ENCODE measurements at places on chromosomes 3 and 15.

GRCh38 chr3:185416513-185416912 lies 53.6 kb downstream of the MAP3K13 start:
- DNase-seq: no peak

- no peak for DNase-seq
Measured at GRCh38 chr3:183328164-183328563, 75.1 kb downstream of the B3GNT5 start.

GRCh38 chr3:149541091-149541491 lies 66.6 kb downstream of the TM4SF4 start:
- no peak for DNase-seq

DNA sequence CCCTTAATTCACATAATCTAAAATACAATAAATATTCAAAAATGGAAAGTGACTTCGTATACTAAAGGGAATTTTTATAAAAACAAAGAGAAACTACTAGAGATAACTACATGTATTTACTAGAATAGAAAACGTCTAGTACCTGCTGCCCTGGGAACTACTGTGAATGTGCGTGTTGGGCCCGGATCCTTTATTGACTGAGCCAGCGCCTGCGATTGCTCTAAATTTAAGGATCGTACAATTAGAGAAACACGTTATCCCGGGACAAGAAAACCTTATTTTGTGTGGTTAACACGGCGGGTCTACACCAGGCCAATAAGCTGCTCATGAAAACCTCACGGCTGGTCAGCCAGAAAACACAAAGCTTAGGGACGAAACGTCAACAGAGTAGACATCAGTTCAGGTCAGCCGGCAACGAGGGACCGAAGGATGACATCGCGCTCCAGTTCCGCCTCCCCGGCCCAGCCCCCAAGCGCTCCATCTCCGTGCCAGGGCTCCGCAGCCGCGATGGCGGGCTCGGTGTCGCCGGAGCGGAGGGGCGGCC lies 555 bp downstream of the TM2D3 start:
- peak; percentile 49 for DNase-seq

DNA sequence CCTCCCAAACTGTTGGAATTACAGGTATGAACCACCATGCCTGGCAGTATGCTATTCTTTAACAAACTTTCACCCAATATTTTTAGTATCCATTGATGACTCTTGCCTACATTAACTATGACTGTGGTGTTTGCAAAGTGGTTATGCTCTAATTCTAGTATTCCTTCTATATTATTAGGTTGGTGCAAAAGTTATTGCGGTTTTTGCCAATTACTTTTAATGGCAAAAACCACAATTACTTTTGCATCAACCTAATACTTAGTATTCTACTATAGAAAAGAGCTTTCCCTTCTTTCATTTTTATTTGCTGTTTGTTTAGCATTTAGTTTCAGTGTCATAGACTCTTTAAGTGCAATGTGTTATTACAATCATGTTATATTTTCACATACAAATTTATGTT lies 760.6 kb downstream of the NR2F2 start:
- no peak for DNase-seq

DNA sequence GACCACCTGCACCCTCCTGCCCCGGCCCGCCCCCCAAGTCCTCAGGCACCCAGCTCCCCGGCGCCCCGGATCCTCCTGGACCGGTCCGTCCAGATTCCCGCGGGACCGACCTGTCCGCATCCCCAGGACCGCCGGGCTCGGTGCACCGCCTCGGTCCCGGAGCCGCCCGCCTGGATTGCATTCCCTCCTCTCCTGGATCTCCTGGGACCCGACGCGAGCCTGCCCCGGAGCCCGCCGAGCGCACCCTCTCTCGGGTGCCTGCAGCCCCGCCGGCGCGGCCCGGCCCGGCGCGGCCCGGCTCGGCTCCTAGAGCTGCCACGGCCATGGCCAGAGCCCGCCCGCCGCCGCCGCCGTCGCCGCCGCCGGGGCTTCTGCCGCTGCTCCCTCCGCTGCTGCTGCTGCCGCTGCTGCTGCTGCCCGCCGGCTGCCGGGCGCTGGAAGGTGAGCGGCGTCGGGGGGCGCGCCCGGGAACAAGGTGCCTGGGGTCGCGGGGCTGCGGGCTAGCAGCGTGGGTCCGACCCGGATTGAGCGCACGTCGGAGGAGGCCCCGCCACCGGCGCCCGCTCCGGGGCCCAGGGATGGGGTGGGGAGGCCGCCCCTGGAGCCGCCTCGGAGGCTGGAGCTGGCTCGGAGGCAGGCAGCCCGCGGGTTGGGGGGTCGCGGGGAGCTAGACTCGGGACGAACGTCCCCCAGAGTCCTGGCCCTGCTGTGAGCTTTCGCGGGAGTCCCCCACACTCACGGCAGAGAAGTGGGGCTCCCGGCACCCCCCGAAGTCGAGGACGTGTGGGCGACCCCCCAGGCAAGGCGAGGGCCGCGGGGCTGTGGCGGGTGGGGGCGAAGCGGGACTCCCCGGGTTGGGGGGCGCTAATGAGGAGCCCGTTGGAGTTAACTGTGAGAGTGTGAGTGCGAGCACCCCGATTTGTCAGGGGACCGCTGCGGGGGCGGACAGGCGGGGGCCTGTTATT lies 610 bp downstream of the EPHB3 start:
- DNase-seq: no peak

GRCh38 chr15:60299452-60300047 lies 98.2 kb downstream of the ANXA2 start:
- no peak for DNase-seq

DNA sequence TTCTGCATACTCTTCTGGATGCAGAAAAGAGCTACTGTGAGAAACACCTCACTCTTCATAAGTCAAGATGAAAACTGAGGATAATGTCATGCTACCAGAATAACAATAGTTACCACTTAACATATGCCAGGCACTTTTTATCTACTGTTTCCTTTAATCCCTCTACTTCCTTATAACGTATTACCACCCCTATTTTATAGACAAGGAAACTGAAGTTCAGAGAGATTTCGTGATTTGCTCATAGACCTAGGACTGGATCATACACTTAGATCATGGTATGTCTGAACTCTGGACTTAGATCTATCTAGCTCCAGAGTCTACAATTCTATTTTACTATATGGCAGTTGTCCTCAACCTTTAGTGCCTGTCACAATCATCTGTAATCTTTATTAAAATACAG lies 155.7 kb upstream of the TSPAN3 start:
- no peak for DNase-seq

- no peak for DNase-seq
Measured at GRCh38 chr15:67827562-67828277, 2.4 kb downstream of the SKOR1 start.

GRCh38 chr15:62931650-62932049 lies 110.9 kb upstream of the TPM1 start:
- DNase-seq: no peak

DNA sequence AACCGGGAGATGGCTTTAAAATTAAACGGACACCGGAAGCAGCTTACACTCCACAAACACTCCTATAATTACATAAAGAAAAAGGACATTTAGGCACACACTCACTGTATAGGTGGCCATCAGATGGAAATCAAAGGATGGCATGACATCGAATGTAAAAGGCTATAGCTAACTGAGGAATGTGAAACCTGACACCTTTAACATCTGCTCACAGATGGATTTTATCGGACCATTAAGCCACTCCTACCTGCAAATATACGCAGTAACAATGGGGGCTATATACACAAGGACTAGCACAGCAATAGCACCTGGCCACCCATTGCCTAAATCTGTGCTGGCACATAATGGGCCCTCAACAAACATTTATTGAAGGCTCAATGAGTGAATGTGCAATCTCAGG lies 14.5 kb upstream of the RBSN start:
- DNase-seq: no peak

- no peak for DNase-seq
Measured at GRCh38 chr15:96585484-96586386, 255.2 kb downstream of the NR2F2 start.

- DNase-seq: no peak
Measured at GRCh38 chr15:85407421-85408269, 27.2 kb downstream of the AKAP13 start.

DNA sequence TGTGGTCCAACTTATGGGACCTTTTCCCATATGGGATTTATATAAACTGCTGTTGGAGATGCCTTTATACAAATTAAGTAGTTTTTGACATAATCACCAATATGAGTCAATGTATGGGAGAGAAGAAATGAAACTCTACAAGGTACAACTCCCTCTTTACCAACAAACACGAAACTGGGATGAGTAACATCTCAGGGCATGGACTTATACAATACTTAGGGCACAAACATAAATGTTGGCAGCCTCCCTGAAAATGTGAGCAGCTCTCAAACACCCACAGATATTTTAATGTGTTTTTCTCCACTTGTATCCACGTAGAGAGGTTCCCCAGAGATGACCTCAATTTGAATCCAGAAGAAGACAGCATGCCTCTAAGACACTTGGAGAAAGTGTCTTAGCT lies 161.6 kb downstream of the MAGI1 start:
- DNase-seq: no peak

DNA sequence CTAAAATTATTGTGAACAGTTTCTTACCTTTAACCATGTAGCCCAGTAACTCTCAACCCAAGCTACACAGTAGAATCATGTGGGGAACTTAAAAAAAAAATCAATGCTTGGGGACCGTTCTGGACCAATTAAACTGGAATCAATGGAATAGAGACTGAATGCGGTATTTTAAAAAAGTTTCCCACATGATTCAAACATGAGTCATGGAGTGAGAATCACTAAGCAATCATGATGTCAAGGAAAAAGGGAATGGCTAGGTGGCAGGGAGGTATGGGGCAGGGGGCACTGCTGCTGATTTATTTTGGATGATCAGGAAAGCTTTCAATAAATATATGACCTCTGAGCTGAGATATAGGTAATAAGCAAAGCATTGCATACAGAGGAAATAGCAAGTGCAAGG lies 250.5 kb upstream of the RORA start:
- no peak for DNase-seq

GRCh38 chr3:184203526-184203925 lies 17.5 kb downstream of the ABCF3 start:
- DNase-seq: no peak

- DNase-seq: no peak
Measured at GRCh38 chr3:40557575-40558161, 32.9 kb downstream of the ZNF621 start.

DNA sequence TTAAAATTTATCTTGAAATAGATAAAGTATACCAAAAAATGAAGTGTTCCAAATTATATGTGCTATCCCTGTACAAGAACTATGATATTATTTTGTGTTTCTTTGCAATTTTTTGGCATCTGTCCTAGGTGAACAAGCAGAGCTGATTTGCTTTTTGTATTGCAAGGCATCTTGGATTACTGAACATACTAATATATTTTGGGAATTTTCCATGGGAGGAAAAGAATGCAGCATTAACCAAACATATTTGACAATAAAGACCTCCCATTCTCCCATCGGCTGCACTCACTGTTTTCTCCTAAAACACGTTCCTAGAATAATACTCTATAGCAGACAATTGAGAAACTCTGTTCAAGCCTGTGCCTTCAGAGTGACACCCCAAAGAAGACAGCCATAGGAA lies 265.1 kb upstream of the ALCAM start:
- no peak for DNase-seq

GRCh38 chr3:169939751-169940150 lies 26.9 kb upstream of the SEC62 start:
- DNase-seq: no peak

- no peak for DNase-seq
Measured at GRCh38 chr3:154156530-154156929, 35.3 kb downstream of the ARHGEF26 start.

- DNase-seq: no peak
Measured at GRCh38 chr15:79724804-79725203, 172.0 kb downstream of the MTHFS start.

DNA sequence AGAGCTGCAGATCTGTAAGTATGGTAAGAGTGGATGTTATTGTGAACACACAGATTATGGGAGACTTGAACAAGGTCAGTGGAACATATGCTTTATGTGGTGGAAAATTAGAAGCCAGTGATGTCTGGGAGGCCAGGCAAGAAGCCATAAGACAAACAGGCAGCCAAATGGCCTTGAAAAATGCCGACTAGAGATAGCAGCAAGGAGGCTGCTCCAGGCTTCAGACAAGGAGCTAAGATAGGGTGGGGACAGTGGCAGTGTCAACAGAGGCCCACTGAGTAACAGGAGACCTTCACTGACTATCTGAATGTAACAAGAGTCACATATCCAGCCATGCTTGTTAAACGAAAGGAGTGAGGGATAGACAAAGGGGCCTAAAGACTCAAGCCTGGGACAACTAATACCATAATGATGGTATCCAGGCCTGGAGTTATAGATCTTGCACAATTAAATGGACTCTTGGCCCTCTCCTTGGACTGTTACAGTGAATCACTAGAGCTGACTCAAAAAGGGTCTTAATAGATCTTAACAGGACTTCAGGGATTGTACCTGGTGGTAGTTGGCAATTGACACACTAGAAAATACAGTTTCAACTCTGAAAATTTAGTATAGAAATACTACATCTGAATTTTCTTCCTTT lies 50.6 kb downstream of the CFAP20DC start:
- no peak for DNase-seq

- no peak for DNase-seq
Measured at GRCh38 chr3:69560818-69561217, 174.9 kb upstream of the FRMD4B start.

DNA sequence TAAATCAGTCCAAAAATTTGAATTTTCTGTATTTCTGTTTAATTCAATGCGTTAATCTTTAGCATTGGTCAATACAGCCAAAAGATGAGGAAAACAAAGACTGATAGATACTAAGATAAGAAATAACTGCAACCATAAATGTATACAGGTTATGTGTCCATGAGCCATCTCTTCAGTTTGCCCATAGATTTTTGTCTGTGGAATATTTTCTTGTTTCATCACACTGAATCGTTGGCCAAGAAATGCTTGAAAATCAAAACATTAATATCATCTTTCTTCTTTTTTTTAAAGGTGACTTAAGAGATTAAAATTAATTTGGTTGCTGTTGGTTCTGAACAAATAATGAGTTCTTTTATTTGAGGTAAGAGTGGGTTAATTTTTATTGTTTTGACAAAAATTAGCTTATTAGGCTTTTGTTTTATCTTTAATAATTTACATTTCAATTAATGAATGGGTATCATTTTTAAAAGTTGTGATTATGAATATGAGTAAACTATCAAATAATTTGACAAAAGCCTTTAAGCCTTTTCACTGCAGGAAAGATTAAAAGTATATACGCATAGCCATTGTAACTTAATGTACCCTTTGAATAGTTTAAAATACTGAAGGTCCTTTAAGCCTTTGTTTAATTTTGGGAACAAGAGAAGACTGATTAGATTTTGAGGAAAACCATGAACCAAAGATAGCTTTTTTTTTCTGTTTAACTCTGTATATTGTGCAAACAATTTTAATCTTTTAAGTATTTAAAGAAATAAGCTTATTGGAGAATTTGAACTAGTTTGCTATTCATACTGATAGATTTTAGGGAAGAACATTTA lies 14.7 kb upstream of the CHD2 start:
- DNase-seq: no peak

- DNase-seq: no peak
Measured at GRCh38 chr3:118544458-118544857, 490.2 kb downstream of the IGSF11 start.

DNA sequence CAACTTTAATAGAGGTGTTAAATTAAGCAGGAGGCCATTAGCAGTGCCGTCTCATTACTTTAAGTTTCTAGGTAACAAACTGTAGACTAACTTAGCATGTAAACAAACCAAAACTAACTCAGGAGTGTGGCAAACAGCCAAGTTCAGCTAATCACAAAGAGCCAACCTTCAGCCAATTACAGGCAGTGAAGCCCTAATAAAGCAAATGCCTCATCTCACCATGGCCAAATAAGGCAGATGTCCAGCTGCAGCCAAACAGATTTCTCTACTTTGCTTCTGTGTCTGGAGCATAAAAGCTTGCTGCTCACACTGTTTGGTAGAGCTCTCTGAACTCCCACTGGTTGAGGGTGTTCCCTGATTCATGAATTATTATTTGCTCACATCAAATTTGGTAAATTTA lies 835.4 kb upstream of the GBE1 start:
- no peak for DNase-seq
